Aorta (tissue), 5 donors: ENCODE measurements at places on chromosomes 16 and 17.

GRCh38 chr17:4710693-4711634 is 532 bp downstream of the ARRB2 start:
- DNase-seq, result peak; percentile 79

DNA sequence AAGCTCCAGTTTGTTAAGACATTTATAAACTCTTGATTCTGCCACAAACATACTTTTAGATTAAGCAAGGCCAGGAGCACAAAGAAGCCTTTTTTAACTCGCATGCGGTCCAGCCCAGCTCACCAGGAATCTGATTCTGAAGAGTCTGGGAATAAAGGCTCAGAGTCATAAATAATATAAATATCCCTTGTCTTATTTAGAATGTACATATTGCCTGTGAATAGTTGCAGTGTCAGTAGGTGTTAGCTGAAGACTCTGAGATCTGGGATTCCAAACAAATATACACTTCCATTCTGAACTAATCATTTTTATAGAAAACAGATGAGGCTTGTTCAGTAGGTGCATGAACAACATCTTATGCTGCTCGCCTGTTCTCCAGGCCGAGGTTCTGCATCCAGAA is 59.1 kb upstream of the ELAC2 start:
- no peak for DNase-seq

DNA sequence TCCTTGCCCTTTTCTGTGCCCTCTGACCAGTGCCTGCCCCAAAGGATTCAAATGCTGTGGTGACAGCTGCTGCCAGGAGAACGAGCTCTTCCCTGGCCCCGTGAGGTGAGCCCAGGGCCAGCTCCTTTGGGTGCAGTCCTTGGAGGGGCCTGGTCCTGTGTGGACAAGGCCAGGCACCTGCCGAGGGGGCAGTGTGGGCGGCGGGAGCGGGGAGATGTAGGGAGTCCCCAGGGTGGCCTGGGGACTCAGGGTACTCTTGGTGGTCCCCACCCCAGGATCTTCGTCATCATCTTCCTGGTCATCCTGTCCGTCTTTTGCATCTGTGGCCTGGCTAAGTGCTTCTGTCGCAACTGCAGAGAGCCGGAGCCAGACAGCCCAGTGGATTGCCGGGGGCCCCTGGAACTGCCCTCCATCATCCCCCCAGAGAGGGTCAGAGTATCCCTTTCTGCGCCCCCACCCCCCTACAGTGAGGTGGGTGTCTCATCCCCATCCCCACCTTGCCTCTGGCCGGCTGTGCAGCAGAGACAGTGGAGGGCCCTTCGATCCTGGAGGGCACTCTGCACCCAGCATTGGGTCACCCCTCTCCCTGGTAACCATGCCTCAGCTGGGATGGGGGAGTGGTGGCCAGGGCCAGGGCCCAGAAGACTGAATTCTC is 4.4 kb downstream of the TMEM92 start:
- DNase-seq, result no peak

DNA sequence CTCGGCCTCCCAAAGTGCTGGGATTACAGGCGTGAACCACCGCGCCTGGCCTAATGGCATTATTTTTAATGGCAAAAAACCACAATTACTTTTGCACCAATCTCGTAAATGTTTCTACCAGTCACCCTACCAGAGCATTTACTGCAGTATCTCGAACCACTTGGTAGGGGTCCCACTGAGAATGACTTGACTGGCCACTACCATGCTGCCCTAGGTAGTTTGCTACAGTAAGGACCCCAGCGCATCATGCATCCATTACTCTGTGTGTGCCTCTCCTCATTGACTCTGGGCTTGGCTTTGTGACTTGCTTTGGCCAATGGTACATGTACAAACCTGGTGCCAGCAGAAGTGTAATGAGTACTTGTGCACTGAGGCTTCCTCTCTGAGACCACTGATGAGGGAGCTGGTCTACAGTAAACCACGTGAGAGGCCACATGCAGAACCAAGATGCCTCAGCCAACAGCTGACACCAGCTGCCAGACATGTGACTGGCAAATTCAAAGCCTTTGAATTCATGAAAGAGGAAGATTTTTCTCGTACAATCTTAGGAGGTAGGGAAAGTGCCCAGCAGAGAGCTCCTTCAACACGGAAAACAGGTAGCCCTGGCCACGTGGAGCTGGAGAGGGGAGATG is 421.7 kb upstream of the C16orf82 start:
- DNase-seq, result no peak

DNA sequence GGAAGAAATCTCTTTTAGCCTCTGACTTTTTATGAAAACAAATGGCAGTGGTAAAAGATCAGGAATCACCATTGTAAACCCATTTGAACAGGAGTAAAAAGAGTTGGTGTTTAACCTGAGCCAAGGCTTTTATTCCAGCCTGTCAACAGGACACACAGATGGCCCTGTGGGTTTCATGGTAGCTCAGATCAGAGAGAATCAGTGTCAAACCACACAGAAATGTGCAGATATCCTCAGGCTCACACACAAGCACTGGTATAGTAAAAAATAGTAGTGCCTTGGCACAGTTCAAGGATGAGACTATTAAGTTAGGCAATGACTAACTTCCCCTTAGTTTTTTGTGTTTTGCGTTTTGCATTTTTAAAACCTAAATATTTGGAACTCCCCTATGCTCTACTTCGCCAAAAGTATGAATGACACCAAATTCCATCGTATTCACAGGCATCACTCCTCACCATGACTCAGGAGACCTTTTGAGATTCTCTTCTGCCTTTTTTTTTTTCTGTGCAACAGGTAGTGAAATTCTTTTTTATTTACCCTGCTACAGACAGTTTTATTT is 1200.0 kb downstream of the CDH11 start:
- DNase-seq, result no peak
